ENCODE measurements at places on chromosomes 11 and 22.

- DNase-seq = peak; percentile 26
These were observed 94.7 kb upstream of the RASSF10 start for GRCh38 chr11:12914400-12914912.

DNA sequence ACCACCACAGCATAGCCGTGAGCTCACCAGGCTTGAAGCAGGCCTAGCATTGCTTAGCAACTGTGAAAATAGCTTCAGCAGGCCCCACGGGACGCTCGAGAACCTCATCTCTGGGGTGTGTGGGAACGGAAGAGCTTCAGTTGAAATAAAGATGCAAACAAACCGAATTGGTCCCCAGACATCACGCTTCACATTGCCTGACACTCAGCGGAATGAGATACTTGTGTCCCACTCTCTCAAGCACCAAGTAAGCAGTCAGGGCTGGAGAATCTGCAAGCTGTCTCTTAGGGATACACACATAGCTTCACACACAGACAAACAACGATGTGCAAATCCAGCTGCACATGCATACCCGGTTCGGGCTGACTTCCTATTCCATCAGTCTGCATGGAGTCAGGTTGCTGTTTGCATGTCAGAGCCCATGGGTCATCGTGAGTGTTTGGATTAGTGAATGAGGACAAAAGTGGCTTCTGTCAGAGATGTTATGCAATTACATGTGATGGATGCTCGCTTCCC, 205.7 kb downstream of the SNX19 start:
- DNase-seq = no peak

DNA sequence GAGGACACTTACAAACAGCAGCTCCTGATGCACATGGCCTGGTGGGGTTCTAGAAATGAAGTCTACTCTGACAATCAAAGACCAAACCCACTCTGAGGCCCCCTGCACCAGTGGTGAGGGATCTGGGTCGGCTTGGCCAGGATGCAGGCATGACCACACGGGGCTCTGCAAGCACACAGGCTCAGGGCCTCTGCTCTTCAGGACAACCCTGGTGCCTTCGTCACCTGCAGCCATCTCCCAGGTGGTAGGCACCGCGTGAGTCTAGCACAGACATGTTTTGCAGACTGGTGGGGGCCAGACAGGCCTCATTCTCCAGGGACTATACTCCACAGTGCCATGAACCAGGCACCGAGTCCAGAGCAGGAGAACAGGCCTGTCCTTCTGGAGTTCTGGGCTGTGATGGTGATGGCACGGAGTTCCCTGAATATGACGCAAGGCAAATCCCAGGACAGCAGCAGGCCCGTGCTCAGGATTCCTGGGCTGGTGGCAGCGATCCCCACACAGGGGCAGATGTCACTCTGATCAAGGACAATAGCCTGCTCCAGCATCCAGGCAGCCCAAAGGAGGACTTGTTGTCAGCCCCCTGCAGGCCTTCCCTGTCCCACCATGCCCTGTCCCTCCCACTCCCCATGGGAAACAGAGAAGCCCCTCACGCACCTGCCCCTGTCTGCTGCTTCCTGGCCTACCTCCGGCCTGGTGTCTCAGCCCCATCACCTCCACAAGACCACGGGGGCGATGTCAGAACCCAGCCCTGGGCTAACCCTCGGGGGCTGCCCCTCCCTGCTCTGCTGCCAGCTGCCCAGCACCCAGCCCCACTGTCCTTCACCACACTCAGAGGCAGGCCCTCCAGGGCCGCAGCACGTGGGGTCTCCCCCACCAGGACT, 36.1 kb downstream of the GNB1L start:
- peak; percentile 17 for DNase-seq

DNA sequence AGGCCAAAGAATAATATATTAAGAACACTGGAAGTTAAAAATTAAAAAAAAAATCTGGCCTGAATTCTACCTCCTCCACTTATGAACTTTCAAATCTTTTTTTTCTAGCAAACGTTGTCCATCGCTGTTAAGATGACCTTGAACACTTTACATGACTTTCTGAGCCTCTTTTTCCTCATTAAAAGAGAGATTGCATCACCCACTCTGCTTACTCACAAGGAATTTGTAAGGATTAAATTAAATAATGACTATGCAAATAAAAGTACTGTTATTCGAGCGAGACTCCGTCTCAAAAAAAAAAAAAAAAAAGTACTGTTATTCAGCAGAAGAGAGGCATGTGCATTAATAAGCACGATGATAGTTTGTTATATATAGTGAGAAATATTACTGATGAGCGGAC, 285.1 kb upstream of the CCDC90B start:
- DNase-seq = no peak

- no peak for DNase-seq
These were observed 9.8 kb upstream of the HBE1 start for GRCh38 chr11:5279471-5280090.

GRCh38 chr11:27861706-27862430, 161.6 kb upstream of the BDNF start:
- DNase-seq = no peak

- DNase-seq = no peak
These were observed 96.5 kb downstream of the LUZP2 start for GRCh38 chr11:24593332-24593731.

DNA sequence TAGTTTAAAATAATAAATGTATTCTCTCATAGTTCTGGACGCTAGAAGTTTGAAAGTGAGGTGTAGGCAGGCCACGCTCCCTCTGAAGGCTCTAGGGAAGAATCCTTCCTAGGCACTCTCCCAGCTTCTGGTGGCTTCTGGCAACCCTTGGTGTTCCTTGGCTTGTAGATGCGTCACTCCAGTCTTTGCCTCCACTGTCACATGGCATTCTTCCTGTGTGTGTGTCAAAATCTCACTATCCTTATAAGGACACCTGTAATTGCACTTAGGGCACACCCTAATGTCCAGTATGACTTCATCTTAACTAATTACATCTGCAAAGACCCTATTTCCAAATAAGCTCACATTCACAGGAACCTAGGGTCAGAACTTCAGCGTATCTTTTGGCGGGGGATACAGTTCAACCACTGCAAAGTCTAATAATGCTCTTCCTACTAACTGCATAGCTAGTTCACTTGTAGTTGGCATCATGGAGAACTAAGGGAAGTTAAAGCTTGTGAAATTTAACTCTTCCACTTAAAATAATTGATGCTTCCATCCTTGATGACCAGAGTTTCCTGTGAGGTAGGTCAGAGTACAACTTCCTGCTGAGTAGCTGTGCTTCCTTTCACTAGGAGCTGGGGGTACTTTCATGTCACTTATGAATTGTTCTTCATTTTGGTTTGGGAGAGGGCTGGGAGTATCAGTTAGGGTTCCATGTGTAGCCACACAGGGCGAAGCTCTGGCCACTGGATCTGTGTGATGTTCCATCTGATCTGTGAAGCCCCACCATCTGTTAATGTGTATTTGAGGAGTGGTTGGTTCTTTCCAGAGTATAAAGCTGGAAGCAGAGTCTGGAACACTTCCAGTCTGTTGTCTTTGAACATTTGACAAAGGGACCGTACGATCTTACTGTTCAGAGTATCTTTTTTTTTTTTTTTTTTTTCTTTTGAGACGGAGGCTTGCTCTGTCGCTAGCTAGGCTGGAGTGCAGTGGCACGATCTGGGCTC, 10.5 kb downstream of the YWHAH start:
- DNase-seq = no peak

DNA sequence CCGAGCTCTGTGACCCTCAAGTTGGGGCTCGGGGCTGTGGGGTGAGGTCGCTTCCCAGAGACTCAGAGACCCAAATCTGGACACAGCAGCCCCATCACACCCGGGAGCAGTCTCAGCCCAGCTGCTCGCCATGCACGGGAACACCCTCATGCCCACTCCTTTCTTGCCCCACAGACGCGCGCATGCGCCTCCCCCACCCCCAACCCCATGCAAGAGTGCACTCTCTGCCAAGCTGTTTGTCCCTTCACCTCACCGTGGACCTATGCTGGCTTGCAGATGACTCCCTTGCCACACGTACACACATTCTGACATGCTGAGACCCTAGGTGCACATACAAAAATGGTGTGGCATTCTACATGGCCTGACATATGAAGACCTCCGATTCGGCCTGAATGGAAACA, 478 bp upstream of the CD248 start:
- no peak for DNase-seq

- DNase-seq = no peak
These were observed 145.9 kb upstream of the OPCML start for GRCh38 chr11:133678191-133678590.

DNA sequence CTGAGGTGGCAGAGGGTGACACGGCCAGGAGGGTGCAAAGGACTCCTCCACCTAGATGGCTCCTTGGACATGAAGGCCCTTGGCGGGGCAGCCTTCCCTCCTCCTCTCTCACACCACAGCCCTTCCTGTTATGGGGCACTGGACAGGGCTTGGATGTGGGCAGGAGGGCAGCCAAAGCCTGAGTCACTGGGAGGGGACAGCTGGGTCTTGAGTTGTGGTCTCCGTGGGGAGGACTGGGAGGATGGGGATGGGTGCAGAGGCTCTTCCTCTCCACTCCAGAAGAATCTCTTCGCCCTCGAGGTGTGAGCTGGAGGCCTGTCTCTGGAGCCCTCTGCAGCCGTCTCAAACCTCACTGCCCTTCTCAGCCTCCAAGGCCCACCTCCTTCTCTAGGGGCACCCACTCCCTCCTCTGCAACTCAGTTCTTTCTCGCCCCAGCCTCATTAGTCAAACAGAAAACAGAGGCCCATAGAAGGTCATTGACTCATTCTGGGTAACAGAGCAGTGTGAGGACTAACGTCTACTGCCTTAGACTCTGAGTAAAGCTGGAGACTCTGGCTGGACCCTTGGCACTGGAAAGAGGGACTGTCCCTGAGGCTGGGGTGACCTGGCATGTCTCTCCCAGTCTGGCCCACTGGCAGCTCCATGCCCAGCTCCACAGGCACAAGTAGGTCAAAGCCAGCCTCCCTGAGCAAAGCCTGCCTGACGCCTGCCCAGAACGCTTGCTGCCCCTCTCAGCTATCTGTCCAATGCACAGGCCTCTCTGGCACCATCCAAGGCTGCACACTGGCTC, 47.5 kb upstream of the CDON start:
- no peak for DNase-seq

GRCh38 chr22:39024519-39025308, 3.8 kb downstream of the APOBEC3D start:
- DNase-seq = no peak

DNA sequence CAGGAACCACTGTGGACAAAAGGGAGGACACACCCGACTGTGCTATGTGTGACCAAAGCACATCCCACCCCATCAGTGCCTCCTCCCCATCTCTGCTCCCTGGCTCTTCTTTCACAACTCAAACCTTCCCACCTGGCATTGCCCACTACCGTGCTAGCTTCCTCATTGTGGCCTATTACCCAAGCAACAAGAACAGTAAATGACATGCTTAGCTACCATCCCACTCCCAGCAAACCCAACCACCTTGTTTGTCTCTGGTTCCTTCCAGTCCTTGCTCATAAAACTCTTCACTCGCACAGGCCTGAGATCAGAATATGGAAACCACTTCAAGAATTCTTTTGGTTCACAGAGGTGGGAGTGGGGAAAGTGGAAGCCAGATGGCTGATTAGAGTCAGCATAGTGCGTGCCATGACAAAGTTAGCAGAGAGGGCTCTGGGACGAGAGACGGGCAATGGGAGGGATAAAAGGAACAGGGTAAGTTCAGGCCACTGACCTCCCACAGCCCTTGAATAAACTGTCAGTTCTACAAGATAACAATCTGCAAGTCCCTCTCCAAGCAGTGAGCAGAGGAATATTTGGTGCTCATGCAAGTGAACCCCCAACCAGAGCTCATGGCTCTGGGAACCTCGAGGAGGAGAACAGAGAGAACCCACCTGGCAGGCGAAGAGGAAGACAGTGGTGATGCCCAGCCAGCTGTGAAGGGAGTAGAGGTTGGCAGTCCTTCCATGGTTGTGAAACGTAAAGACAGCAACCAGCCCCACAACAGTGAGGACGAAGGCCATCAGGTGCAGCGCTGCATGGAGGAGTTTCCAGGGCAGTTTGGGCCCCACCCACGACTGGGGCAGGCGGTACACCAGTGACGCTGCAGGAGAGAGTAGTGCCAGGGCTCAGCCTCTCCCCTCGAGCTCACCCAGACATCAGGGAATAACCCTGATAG, 8.3 kb downstream of the CYB561A3 start:
- DNase-seq = no peak

DNA sequence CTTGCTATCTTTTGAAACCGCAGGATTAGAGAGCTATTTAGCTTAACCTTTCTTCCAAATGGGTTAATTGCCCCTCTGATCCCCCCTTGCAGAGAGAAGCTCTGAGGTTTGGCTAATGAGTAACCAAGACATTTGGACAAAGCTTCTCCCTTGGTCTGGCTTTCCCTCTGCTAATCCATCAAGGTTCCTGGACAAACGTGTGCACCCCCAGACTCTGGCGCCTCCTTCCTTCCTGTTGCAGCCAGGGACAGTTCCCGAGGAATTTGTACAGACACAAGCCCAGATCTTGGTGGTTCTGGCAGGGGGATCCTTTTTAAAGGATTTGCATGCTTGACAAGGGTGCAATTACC, 1.6 kb downstream of the KIAA1671 start:
- no peak for DNase-seq

- peak; percentile 74 for DNase-seq
These were observed 13.4 kb downstream of the SYT7 start for GRCh38 chr11:61567286-61568061.

GRCh38 chr11:121298774-121299173, 6.2 kb downstream of the SC5D start:
- no peak for DNase-seq

- DNase-seq = no peak
These were observed 389.1 kb upstream of the TENM4 start for GRCh38 chr11:79829891-79830290.

DNA sequence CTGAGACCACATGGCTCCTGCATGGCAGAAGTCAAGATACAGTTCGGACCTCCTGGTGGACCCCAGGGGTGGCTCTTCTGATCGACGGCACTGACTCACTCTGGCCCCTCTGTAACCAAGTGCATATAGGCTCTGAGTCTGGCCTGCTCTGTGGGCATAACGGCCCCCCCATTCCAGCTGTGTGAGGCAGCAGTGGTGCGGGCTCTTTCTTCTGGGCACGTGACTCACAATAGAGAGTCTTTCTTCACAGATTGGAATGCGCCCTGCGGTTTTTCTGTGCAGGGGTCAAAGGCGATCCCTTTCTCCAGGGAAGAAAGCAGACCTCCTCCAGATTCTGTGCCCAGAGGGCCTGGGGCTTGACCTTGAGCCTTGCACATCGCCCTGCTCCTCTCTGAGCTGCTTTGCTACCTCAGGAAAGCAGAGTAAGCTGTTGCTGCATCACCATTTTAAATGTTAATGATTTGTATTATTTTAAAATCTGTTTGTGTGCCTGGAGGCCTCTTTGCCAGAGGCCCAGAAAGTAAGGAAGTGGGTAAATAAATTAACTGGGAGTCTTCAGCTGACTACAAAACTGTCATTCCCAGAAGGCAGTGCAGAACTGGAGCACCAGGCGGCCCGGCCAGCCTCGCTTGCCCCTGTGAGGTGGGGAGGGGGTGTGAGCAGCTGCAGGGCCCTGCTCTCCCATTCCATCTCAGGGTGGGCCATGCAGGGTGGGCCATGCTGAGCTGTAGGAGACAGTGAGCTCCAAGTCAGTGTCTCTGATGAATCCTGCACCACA, 199.0 kb downstream of the GRIK4 start:
- DNase-seq = no peak
